Astrocyte of the hippocampus (primary cell): ENCODE measurements at places on chromosomes 2 and 18.

- DNase-seq = no peak
Measured at GRCh38 chr2:25692737-25693445, 19.5 kb upstream of the DTNB start.

DNA sequence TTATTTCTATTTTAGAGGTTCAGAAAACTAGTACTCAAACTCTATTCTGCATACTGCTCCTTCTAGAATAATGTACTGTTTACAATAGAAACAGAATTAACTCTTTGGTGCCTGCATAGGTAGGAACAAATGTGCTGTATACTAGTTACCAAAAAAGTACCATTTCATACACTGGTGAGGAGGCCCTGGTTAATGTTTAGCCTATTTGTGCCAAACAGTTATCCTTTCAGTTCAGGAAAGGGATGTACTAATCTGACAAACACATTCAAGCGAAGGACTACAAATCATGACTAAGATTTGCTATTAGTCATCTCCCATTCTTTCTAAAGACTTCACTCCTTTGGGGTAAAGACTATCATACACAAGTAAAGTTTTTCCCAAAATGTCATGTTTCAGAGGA is 47.4 kb downstream of the EXOC6B start:
- DNase-seq = peak; percentile 31

DNA sequence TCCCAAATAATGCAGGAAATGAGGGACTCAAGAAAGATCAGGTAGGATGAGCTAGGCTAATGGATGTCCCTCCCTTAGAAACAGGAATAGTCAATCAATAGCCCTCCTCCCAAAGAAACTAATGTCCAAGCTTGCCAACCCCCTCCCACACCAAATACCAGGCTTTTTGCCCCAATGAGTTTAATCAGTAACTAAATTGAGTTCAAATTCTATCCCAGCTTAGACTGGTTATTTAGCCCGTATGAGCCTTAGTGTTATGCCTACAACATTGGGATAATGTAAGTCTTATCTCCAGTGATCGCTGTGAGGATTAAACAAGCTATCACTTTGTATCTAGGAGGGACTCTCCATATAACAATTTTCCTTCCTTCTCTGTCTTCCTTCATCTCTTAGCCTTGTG is 310.7 kb downstream of the DPP10 start:
- no peak for DNase-seq

DNA sequence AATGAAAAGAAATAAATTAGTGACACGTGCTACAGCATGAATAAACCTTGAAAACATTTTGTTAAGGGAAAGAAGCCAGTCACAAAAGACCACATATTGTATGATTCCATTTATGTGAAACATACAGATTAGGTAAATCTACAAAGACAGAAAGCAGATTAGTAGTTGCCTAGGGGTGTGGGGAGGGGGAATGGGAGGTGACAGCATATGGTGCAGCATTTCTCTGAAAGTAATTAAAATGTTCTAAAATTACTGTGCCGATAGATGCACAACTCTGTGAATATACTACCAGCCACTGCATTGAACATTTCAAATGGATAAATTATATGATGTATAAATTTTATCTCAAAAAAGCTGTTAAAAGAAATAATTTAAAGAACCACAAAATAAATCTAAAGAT is 161.0 kb downstream of the TRIB2 start:
- no peak for DNase-seq

GRCh38 chr2:64753399-64753798 is 99.7 kb upstream of the SERTAD2 start:
- DNase-seq = no peak

- no peak for DNase-seq
Measured at GRCh38 chr2:136253288-136254004, 135.5 kb upstream of the CXCR4 start.

GRCh38 chr2:171505374-171505773 is 16.9 kb upstream of the CYBRD1 start:
- DNase-seq = peak; percentile 69

DNA sequence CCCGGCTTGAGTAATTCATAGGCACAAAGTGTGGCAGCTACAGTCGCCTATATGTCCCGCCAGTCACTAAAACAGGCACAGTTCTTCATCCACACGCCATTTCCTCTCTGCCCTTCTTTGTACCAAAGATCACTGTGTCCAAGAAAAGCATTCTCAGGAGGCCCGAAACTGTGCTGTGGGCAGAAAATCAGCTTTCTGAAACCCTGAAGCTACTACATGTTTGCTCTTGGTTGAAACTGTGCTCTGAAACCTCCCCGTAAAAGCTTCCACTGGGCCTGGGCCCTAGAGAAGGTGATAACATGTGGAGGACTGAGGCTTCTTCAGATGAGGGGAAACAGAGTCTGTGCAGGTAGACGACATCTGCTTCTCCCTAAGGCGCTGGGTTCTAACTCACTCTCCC is 75.6 kb upstream of the ID2 start:
- no peak for DNase-seq

- peak; percentile 67 for DNase-seq
Measured at GRCh38 chr2:39435741-39436591, 1.1 kb downstream of the MAP4K3 start.

DNA sequence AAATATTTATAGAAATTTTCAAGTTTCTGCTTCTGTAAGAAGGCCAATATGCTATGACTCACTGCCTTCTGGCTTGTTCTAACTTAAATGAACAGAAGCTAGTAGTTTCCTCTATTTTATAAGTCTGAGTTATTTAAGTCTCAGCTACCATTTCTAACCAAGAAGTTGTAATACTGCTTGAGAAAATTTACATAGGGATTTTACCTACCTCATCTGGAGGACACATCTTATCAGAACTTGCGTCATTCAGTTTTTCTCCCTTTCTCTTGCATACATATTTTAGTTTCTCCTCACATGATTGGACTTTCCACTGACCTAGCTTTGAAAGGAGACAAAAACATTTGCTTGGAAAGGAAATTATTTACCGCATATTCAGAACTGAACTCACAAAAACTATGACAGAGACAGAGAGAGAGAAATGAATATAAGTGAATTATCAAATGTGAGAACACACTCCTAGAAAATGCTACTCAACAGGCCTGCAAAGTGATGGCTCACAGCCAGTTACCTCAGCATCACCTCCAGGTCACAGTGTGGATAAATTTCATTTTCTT is 81.1 kb upstream of the CD302 start:
- peak; percentile 29 for DNase-seq

DNA sequence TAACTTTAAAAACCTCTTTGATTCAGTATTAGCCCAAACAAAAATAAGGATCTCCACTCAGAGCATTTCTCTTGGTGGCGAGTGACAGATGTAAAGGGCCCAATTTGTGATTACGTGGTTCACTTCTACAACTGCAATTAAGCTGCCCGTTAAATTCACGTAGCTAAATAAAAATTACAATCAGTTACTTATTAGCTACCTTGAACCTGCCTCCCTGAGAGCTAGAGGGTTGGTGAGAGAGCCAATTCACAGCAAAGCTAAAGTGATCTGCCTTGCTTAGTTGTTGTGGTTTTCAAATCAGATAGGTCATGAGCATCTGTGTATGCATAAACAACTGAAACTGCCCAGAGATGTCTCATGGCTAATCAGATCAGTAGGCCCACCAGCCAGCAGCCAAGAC is 156.7 kb downstream of the RNF152 start:
- no peak for DNase-seq

- no peak for DNase-seq
Measured at GRCh38 chr2:166148500-166149400, 20.9 kb upstream of the SCN1A start.
